ENCODE measurements at places on chromosomes 16 and 17. TPM values are rescaled to one million over a fixed set of nuclear protein-coding genes. Genes with fewer than 3 reads are reported as not detected.

- H3K4me1 ChIP-seq: peaks cover 39% of the 10 kb centered on the region
- no peak overlapping the region for H3K4me3 ChIP-seq
- H3K27ac ChIP-seq: no peak overlapping the region
Observed at GRCh38 chr17:57890857-57891232, 41.0 kb upstream of the MRPS23 start.

RUNDC3A gene
- 17.2 TPM for polyA plus RNA-seq

DNA sequence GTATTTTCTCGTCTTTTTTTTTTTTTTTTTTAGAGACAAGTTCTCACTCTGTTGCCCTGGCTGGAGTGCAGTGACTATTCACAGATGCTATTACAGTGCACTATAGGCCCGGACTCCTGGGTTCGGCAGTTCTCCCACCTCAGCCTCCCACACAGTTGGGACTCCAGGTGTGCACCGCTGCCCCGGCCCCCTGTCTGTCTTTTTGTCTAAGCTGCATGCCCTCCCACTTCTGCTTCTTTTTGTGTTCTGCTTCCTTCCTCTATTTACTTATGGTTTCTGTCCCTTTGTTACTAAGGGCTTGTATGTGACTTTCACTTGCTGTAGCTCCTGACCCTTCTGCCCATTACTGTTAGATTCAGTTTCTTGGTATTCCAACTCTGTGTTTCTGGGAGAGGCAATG lies 20.5 kb downstream of the SLC7A6 start:
- no peak overlapping the region for H3K4me3 ChIP-seq
- no peak for DNase-seq
- H3K4me1 ChIP-seq: no peaks in the 10 kb centered on the region
- no peaks in the 10 kb centered on the region for H3K27me3 ChIP-seq
- peaks cover 18% of the 10 kb centered on the region for H3K36me3 ChIP-seq

FSCN2 gene
- 1.5 TPM for polyA plus RNA-seq

DNA sequence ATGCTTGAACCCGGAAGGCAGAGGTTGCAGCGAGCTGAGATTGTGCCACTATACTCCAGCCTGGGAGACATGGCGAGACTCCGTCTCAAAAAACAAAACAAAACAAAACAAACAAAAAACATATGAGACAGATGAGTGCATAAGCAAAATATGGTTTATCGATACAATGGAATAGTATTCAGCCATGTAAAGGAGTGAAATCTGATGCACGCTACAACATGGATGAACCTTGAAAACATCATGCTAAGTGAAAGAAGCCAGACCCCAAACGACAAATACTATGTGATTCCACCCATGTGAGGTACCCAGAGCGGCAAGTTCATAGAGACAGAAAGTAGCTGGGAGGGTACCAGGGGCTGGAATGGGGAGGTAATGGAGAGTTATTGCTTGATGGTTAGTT lies 6.8 kb downstream of the PLCD3 start:
- no peaks in the 10 kb centered on the region for H3K27me3 ChIP-seq
- no peak overlapping the region for H3K27ac ChIP-seq
- peaks cover 71% of the 10 kb centered on the region for H3K4me1 ChIP-seq
- H3K4me3 ChIP-seq: no peak overlapping the region
- no peaks in the 10 kb centered on the region for H3K36me3 ChIP-seq

DNA sequence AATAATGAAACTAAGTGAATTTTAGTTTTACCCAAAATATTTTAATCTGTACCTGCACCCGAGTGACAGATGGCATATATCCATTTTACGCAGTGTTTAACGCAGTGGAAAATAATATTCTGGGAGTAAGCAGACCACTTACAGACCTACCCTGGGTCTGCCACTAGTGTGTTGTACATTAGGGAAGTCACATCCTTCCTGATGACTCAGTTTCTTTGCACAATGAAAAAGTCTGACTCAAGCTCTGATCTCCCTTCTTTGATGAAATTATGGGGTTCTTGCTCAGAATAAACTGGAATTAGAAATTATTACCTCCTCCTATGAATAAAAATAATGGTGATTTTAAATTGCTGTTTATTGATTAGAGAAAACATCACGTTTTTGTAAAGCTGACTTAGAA lies 123.2 kb upstream of the AXIN2 start:
- no peak for DNase-seq
- H3K4me3 ChIP-seq: no peak overlapping the region
- no peaks in the 10 kb centered on the region for H3K27me3 ChIP-seq
- no peak overlapping the region for H3K27ac ChIP-seq
- H3K4me1 ChIP-seq: no peaks in the 10 kb centered on the region
- H3K36me3 ChIP-seq: no peaks in the 10 kb centered on the region

- H3K4me3 ChIP-seq: no peak overlapping the region
- no peaks in the 10 kb centered on the region for H3K27me3 ChIP-seq
- no peak overlapping the region for H3K27ac ChIP-seq
- H3K4me1 ChIP-seq: peaks cover 3% of the 10 kb centered on the region
Observed at GRCh38 chr16:13915033-13915635, 4.8 kb upstream of the ERCC4 start.

- H3K4me1 ChIP-seq: peaks cover 4% of the 10 kb centered on the region
- DNase-seq: no peak
- H3K27me3 ChIP-seq: peaks cover 53% of the 10 kb centered on the region
- H3K4me3 ChIP-seq: no peak overlapping the region
Observed at GRCh38 chr16:66432429-66432828, 5.3 kb downstream of the BEAN1 start.

- peak overlapping the region; percentile 44 for H3K4me3 ChIP-seq
- H3K27me3 ChIP-seq: peaks cover 28% of the 10 kb centered on the region
- no peak overlapping the region for H3K27ac ChIP-seq
- H3K4me1 ChIP-seq: peaks cover 10% of the 10 kb centered on the region
- no peaks in the 10 kb centered on the region for H3K36me3 ChIP-seq
- no peak for DNase-seq
Observed at GRCh38 chr16:67014634-67015312, 14.2 kb upstream of the CBFB start.

GRCh38 chr16:11181242-11181898 lies 74.6 kb downstream of the SOCS1 start:
- no peak overlapping the region for H3K27ac ChIP-seq
- no peaks in the 10 kb centered on the region for H3K4me1 ChIP-seq
- H3K4me3 ChIP-seq: no peak overlapping the region
- peaks cover 18% of the 10 kb centered on the region for H3K36me3 ChIP-seq
- DNase-seq: no peak

TBC1D3G gene
- not detected for polyA plus RNA-seq

SLFN14 gene
- polyA plus RNA-seq: 0.21 TPM

DNA sequence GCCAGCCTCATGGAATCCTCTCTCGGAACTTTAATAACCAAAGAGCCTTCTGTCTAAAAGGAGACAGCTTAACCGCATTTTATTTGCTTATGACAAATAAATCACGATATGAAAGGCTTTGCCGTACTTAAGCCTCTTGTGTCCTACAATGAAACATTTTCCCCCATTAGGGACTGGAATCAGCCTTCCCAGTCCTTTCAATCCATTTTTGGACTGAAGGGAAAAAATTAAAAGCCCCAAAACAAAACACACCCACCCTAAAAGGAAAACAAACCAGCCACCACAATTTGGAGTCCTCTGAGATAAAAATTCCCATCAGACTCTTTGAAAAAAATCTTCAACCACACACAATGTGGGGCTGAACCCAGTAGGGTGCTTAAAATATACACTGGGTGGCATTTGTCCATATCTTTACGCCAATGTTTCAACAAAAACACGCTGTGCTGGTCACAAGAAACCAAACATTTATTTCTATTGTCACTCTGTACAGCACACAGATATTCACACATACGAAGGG lies 3.0 kb downstream of the HOXB4 start:
- DNase-seq: no peak
- H3K4me1 ChIP-seq: peaks cover 3% of the 10 kb centered on the region
- H3K36me3 ChIP-seq: peaks cover 6% of the 10 kb centered on the region
- H3K4me3 ChIP-seq: peak overlapping the region; percentile 3
- peaks cover 95% of the 10 kb centered on the region for H3K27me3 ChIP-seq

GRCh38 chr17:57588086-57588485 lies 157.0 kb downstream of the CCDC182 start:
- H3K27ac ChIP-seq: no peak overlapping the region
- no peak for DNase-seq
- H3K36me3 ChIP-seq: peaks cover 2% of the 10 kb centered on the region
- H3K4me1 ChIP-seq: no peaks in the 10 kb centered on the region

ST6GALNAC2 gene
- polyA plus RNA-seq: 3.9 TPM

DNA sequence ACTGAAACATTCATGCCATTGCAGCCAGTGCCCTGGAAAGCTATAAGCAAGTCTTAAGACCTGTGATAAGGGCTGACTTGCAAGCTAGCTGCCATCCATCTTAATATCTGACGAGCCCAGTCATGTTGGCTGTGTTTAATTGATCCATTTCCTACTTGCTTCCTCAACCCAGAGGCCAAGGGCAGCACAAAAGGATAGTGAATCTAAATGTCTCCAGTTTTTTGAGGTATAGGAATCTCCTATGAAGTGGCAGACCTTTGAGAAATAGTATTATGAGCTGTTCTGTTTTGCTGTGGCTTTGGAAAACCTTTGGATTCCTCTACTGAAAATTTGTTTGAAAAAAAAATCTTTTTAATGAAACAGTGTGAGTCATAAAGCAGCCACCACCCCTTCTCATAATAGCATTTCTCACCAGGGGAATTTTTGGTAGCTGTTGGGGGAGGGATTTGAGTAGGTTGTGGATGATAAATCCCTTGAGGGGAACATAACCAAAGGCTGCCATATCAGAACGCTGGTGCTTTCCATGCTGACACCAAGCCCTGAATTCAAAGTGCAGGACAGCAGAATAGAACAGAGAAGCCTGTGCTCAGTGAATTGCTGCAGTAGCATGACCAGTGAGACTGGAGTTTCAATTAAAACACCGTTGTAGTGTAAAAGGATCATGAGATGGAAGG lies 12.9 kb downstream of the ZNRF1 start:
- H3K27me3 ChIP-seq: no peaks in the 10 kb centered on the region
- H3K4me1 ChIP-seq: no peaks in the 10 kb centered on the region
- no peak overlapping the region for H3K4me3 ChIP-seq
- H3K27ac ChIP-seq: no peak overlapping the region

DNA sequence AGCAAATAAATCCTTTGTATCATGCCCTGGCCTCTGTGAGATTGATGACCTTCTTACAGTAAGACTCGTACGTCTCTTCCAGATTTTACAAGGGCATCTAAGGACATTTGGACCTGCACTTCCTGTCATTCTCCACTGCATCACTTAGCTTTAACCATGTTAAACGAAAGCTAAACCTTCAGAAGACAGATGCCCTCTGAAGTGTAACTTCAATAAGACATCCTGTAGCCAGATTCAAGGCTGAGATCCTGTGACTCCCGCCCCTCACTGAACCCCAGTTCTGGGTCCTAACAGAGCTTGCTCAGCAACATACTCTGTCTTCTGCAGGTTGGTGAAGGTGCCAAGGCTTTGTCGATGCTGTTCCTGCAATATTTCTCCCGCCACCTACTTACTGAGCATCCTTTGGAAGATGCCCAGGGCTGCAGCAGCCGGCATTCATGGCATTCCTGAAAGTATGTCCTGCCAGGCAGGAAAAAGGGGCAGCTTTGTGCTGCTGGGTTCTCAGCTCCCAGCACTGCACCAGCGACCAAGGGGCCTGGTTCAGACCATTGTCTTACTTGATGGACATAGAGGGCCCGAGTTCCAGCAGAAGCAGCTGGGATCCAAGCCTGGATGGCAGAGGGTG lies 131.1 kb downstream of the AXIN2 start:
- no peak overlapping the region for H3K27ac ChIP-seq
- H3K4me3 ChIP-seq: no peak overlapping the region
- H3K4me1 ChIP-seq: no peaks in the 10 kb centered on the region
- H3K36me3 ChIP-seq: no peaks in the 10 kb centered on the region
- no peak for DNase-seq
- H3K27me3 ChIP-seq: no peaks in the 10 kb centered on the region

- no peak overlapping the region for H3K27ac ChIP-seq
- H3K36me3 ChIP-seq: no peaks in the 10 kb centered on the region
- H3K27me3 ChIP-seq: peaks cover 2% of the 10 kb centered on the region
Observed at GRCh38 chr17:81094509-81095382, 59.8 kb downstream of the BAIAP2 start.

CLEC18C gene
- polyA plus RNA-seq: 0.69 TPM

- no peaks in the 10 kb centered on the region for H3K36me3 ChIP-seq
- H3K27ac ChIP-seq: peak overlapping the region; percentile 89
- H3K27me3 ChIP-seq: no peaks in the 10 kb centered on the region
- H3K4me1 ChIP-seq: peaks cover 46% of the 10 kb centered on the region
Observed at GRCh38 chr16:85733155-85733838, 17.6 kb downstream of the C16orf74 start.

SULT1A4 gene
- 203 TPM for polyA plus RNA-seq

DNA sequence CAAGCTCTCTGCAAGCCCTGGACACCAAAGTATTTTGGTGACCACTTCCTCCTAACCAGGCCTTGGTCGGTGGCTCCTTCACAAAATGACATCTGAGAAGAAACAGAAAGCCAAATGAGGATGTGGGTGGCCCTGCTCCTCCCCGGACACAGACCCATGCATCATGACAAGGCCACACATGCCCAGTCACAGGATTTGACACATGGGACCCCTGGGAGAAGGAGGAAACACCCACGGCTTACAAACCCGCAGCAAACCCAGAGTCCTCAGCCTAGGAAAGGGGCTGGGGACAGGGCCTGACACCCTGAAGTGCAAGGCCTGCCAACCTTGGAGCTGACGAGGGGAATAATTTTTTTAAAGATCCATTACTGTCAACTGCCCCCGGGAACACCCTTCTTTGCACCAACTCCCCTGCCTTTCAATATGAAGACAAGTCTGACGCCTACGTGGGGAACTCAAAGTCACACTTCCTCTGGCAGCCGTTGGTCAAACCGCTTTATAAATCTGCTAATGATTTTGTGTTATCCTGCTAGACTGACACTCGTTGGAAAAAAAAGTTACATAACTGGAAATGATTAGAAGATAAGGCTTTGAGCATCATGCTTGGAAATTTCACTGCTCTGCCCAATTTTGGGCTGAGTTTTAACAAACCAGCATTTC lies 41.3 kb downstream of the GAS7 start:
- H3K27ac ChIP-seq: peak overlapping the region; percentile 18
- H3K36me3 ChIP-seq: no peaks in the 10 kb centered on the region
- H3K4me3 ChIP-seq: no peak overlapping the region
- no peaks in the 10 kb centered on the region for H3K4me1 ChIP-seq
- DNase-seq: peak; percentile 29
- H3K27me3 ChIP-seq: no peaks in the 10 kb centered on the region

DNA sequence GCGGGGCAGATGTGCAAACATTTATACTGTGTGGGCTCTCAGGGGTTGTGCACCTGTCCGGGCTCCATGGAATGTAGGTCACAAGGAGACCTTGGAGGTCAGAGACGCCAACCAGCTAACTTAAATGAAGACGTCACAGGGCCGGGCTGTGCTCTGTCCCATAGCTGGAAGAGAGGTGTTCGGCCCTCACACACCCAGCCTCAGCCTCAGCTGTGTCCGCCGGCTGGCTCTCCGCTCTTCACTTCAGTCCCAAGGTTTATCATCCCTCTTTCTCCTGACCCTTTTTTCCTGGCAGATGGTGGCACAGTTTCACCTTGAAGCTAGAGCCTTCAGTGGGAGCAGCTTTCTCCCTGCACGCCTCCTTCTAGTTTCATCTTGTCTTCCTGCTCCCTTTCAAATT lies 6.0 kb upstream of the RBFOX3 start:
- H3K27me3 ChIP-seq: peaks cover 60% of the 10 kb centered on the region
- no peak overlapping the region for H3K4me3 ChIP-seq
- no peak overlapping the region for H3K27ac ChIP-seq
- no peak for DNase-seq
- no peaks in the 10 kb centered on the region for H3K4me1 ChIP-seq

GRCh38 chr17:82440469-82440981 lies 10.0 kb downstream of the CYBC1 start:
- no peak overlapping the region for H3K4me3 ChIP-seq
- H3K27me3 ChIP-seq: no peaks in the 10 kb centered on the region
- no peaks in the 10 kb centered on the region for H3K4me1 ChIP-seq
- H3K36me3 ChIP-seq: peaks cover 53% of the 10 kb centered on the region
- no peak for DNase-seq

GRCh38 chr17:34301986-34302385 lies 16.4 kb downstream of the CCL11 start:
- H3K36me3 ChIP-seq: no peaks in the 10 kb centered on the region
- no peak for DNase-seq
- H3K4me3 ChIP-seq: no peak overlapping the region
- no peaks in the 10 kb centered on the region for H3K4me1 ChIP-seq

Measured in large intestine (tissue), 12 donors.